ENCODE measurements at places on chromosomes 4 and X. TPM values are rescaled to one million over a fixed set of nuclear protein-coding genes. Genes with fewer than 3 reads are reported as not detected.

PHKA1 gene
- total RNA-seq = 7.3 TPM

TECRL gene
- total RNA-seq = not detected

TMPRSS11D gene
- not detected for total RNA-seq

AADAT gene
- 5.3 TPM for total RNA-seq

MAGEA1 gene
- not detected for total RNA-seq

GRCh38 chr4:25993395-25994185 is 79.6 kb downstream of the SMIM20 start:
- no peaks in the 10 kb centered on the region for H3K4me1 ChIP-seq
- H3K27me3 ChIP-seq = no peaks in the 10 kb centered on the region
- H3K36me3 ChIP-seq = no peaks in the 10 kb centered on the region
- H3K27ac ChIP-seq = no peak overlapping the region
- H3K4me3 ChIP-seq = no peak overlapping the region

GRCh38 chr4:105633241-105633640 is 75.2 kb downstream of the INTS12 start:
- H3K27ac ChIP-seq = no peak overlapping the region
- no peak for DNase-seq
- no peaks in the 10 kb centered on the region for H3K27me3 ChIP-seq
- H3K4me1 ChIP-seq = peaks cover 31% of the 10 kb centered on the region

- H3K4me1 ChIP-seq = no peaks in the 10 kb centered on the region
- H3K27ac ChIP-seq = no peak overlapping the region
- H3K36me3 ChIP-seq = no peaks in the 10 kb centered on the region
- H3K27me3 ChIP-seq = no peaks in the 10 kb centered on the region
- H3K4me3 ChIP-seq = no peak overlapping the region
These were observed 87.8 kb upstream of the BMP2K start for GRCh38 chr4:78688366-78688765.

DNA sequence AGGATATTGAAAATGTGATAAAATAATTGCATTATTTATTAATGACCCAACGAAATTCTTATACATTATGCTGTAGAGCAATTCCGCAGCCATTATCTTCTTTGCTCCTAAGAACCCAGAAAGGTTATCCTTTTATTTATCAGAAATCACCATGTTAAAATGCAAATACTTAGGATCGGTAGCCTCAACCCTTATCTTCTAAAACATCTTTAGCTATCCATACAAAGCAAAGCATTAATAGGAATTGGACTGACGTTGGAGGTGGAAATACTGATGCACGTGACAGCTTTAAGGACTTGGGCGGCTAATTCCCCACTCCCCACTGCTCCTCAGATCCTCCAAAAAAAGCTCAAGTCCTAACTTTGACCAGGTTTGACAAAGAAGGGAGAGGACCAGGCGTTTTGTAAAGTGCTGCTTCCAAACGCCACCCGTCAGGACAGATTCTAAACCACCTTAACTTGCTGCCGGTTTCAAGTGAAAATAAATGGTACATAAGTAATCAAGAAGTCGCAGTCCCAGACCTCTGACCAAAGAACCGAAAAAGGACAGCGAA is 539 bp upstream of the SPCS3 start:
- no peaks in the 10 kb centered on the region for H3K27me3 ChIP-seq
- H3K4me3 ChIP-seq = no peak overlapping the region
- no peak for DNase-seq
- H3K27ac ChIP-seq = peak overlapping the region; percentile 84
- H3K4me1 ChIP-seq = peaks cover 5% of the 10 kb centered on the region
- H3K36me3 ChIP-seq = no peaks in the 10 kb centered on the region

- no peaks in the 10 kb centered on the region for H3K36me3 ChIP-seq
- no peak for DNase-seq
- H3K4me1 ChIP-seq = no peaks in the 10 kb centered on the region
- no peak overlapping the region for H3K4me3 ChIP-seq
- H3K27me3 ChIP-seq = no peaks in the 10 kb centered on the region
These were observed 248.6 kb downstream of the HNRNPD start for GRCh38 chr4:82124932-82125786.

GRCh38 chr4:140808256-140808655 is 52.1 kb upstream of the TBC1D9 start:
- no peaks in the 10 kb centered on the region for H3K27me3 ChIP-seq
- H3K4me1 ChIP-seq = no peaks in the 10 kb centered on the region
- no peak overlapping the region for H3K4me3 ChIP-seq
- H3K36me3 ChIP-seq = peaks cover 5% of the 10 kb centered on the region
- DNase-seq = no peak

DNA sequence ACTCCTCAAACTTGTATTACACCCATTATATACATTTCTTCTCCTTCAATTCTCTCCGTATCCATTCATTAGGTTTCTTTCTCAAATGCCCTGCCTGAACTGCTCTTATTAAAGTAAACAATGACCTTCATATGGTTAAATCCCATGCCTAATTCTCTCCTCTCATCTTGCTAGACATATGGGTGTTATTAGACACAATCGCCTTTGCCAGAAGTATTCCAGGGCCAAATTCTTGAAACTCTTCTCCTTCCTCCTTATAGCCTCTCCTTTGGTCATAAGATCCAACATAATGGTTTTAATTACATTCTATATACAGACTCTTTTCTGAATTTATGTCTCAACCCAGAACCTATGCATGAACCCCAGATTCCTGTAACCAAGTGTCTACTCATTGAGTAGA is 4.8 kb downstream of the ANXA10 start:
- no peaks in the 10 kb centered on the region for H3K36me3 ChIP-seq
- DNase-seq = no peak
- H3K27me3 ChIP-seq = no peaks in the 10 kb centered on the region
- H3K27ac ChIP-seq = no peak overlapping the region
- no peaks in the 10 kb centered on the region for H3K4me1 ChIP-seq

- no peaks in the 10 kb centered on the region for H3K36me3 ChIP-seq
- peaks cover 4% of the 10 kb centered on the region for H3K27me3 ChIP-seq
- no peak for DNase-seq
- H3K4me3 ChIP-seq = no peak overlapping the region
- no peaks in the 10 kb centered on the region for H3K4me1 ChIP-seq
These were observed 46.3 kb upstream of the NKX1-1 start for GRCh38 chr4:1452431-1453051.

DNA sequence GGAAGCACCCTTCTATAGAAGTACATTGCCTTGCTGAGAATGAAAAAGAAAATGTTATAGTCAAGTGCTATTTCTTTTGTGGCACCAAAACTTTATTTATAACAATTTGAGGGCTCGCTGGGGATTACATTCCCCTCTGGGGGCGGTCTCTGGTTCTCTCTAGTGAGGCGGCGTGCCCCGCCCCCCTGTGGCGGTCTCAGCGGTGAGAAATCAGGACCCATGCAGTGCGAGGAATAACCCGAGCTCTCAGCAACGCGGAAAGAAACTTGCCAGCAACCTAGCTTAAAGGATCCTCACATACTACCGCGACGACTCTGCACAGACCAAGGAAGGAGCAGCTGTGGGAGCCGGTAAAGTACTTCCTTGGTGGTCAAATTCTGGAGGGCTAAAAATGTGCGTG is 83.4 kb upstream of the SHISA3 start:
- no peak overlapping the region for H3K4me3 ChIP-seq
- H3K27me3 ChIP-seq = no peaks in the 10 kb centered on the region
- no peaks in the 10 kb centered on the region for H3K4me1 ChIP-seq
- DNase-seq = no peak

- H3K4me3 ChIP-seq = no peak overlapping the region
- no peak overlapping the region for H3K27ac ChIP-seq
- DNase-seq = no peak
These were observed 10.1 kb upstream of the TMEM144 start for GRCh38 chr4:158200214-158200613.

DNA sequence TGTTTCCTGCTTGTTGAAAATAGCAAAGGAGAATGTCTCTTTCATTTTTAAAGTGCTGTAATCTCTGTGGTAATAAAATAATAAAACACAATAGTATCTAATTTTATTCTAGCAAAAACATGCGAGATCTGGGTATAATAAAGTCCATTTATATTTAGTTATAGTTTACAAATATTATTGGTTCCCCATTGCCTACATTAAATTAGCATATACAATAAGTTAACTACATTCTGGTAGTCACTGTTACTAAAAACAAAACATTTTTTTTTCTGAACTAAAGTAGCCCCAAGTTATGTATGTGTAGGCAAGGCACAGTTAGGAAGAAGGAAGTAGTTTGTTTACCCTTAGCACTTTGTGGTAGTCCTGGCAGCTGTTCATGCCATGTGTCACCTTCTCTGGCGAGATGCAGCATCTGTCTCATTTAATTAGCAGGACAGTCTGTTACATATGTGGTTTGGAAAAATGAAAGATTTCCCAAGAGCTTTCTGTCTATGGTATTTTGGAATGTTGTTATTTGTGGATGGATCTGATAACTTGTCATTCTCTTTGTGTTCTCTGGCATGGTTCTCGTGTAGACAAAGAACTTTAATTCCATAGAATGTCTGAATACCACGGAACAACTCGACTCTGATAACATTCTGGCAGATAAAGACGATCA is 231.3 kb upstream of the PITX2 start:
- no peak for DNase-seq
- no peak overlapping the region for H3K27ac ChIP-seq
- peaks cover 13% of the 10 kb centered on the region for H3K4me1 ChIP-seq
- no peaks in the 10 kb centered on the region for H3K27me3 ChIP-seq

DNA sequence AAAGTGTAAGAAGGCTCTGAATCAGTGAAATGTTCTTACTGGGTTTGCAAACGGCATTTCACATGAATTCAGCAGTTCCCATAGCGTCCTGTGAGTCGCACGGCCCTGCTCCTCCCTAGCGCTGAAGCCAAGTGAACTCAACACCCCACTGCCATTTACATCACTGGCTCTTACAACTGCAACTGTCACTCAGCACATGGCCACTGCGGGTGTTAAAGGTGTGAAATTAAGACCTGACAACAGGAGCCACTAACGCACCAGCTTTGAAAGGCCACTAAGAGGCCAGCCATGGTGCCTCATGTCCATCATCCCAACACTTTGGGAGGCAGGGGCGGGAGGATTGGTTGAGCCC is 31.7 kb downstream of the RNF212 start:
- no peaks in the 10 kb centered on the region for H3K27me3 ChIP-seq
- peak overlapping the region; percentile 88 for H3K27ac ChIP-seq
- no peaks in the 10 kb centered on the region for H3K36me3 ChIP-seq
- peaks cover 22% of the 10 kb centered on the region for H3K4me1 ChIP-seq

DNA sequence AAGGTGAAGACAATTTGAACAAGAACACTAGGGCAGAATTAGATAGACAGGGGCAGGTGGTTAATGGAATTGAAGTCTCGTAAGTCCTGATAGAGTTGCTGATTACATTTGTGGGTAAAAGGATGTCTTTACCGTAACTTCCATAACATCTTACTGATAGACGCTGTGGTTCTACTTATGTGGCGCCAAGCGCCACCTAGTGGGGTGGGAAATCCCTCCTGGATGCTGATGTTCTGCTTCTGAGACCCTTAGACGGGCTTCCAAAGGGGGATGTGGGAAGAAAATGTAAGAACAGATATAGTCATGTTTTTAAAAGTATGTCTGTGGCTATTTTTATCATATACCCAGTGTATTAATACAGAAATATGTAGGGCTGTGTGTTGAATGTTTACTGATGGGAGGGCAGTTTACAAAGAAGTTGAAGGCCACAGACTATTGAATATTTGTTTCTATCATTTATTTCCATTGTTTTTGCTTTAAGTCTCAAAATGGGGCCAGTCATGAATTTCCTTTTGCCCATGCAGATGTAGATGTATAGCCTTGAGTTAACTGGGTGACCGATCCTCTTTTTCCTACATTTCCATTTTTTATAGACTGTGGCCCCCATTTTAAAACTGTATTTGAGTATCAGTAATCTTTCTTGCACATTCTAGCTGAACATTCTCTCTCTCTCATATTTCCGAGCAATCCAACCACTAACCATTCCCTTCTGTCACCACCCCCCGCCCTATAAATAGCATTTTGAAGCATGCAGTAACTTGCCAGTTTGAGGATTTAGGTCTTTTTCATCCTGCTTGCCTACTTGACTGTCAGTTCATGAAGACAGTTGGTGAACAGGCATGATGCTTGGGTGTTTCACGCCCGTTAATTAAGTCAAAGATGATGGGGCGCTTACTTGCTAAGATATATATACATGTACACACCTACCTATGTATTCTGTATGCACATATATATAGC is 12.1 kb upstream of the TLR8 start:
- H3K4me3 ChIP-seq = no peak overlapping the region
- no peaks in the 10 kb centered on the region for H3K4me1 ChIP-seq
- no peak overlapping the region for H3K27ac ChIP-seq
- no peak for DNase-seq
- H3K27me3 ChIP-seq = no peaks in the 10 kb centered on the region

GRCh38 chr4:24470666-24471485 is 113.5 kb downstream of the DHX15 start:
- peak; percentile 15 for DNase-seq
- no peaks in the 10 kb centered on the region for H3K27me3 ChIP-seq
- H3K4me3 ChIP-seq = peak overlapping the region; percentile 15
- H3K4me1 ChIP-seq = peaks cover 32% of the 10 kb centered on the region

GRCh38 chrX:13334491-13334890 is 14.6 kb upstream of the ATXN3L start:
- no peak overlapping the region for H3K27ac ChIP-seq
- H3K36me3 ChIP-seq = no peaks in the 10 kb centered on the region
- no peak for DNase-seq
- no peaks in the 10 kb centered on the region for H3K4me1 ChIP-seq

DNA sequence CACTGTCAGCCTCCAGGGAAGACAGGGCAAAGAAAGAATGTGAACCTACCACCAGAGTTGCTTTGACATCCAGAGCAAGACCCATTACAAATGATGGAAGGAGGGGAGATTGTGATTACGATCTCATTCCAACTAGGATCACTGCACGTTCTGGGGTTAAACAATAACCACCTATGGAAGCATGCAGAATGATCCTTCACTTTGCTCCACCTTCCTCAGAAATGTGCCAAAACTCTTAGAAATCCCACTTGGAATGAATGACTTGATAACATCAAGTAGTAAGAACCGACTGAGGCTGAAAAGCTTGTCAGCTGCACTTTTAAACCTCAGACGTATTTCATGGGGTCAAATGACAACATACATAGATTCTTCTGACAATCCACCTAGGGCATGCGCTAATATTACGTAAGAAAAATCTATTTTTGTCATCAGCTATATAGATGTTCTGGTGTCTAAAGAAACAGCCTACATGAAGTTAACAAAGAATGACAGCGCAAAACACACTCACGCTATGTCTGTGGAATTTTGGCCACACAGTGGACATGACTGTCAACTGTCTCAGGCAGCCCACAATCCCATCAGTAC is 3.5 kb upstream of the STS start:
- peak overlapping the region; percentile 30 for H3K27ac ChIP-seq
- H3K4me1 ChIP-seq = peaks cover 19% of the 10 kb centered on the region
- DNase-seq = no peak
- H3K4me3 ChIP-seq = no peak overlapping the region

GRCh38 chr4:182143086-182143821 is 99.9 kb upstream of the TENM3 start:
- peak overlapping the region; percentile 62 for H3K4me3 ChIP-seq
- H3K27ac ChIP-seq = no peak overlapping the region
- H3K27me3 ChIP-seq = peaks cover 22% of the 10 kb centered on the region
- DNase-seq = peak; percentile 7
- H3K36me3 ChIP-seq = no peaks in the 10 kb centered on the region

GRCh38 chr4:54852602-54853001 is 194.8 kb downstream of the KIT start:
- H3K27ac ChIP-seq = no peak overlapping the region
- no peak for DNase-seq
- no peaks in the 10 kb centered on the region for H3K27me3 ChIP-seq
- H3K36me3 ChIP-seq = no peaks in the 10 kb centered on the region
- no peaks in the 10 kb centered on the region for H3K4me1 ChIP-seq

- no peak overlapping the region for H3K4me3 ChIP-seq
- no peak for DNase-seq
- peaks cover 4% of the 10 kb centered on the region for H3K4me1 ChIP-seq
- no peaks in the 10 kb centered on the region for H3K27me3 ChIP-seq
- H3K36me3 ChIP-seq = no peaks in the 10 kb centered on the region
These were observed 188.6 kb upstream of the PPARGC1A start for GRCh38 chr4:24078347-24078962.

Measured in body of pancreas (tissue), 4 donors.